ENCODE measurements at places on chromosomes 5 and 9. TPM values are rescaled to one million over a fixed set of nuclear protein-coding genes. Genes with fewer than 3 reads are reported as not detected.

DNA sequence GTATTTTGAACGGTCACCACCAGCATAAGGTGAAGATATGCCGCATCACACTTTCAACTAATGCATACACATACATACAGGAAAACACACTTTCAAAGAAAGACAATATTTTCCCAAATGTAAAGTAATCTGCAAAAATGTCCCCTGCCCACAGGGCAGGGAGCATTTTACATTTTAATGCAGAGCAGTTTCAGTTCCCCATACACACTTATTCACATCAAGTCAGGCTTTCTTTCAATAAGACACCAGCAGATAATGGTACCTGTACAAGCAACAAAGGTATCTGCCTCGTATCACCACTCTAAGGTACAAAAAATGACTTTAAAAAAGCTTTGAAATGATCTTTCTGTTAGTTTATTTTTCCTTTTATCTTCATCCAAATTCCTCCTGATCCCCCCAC is 247.1 kb upstream of the CCNG1 start:
- DNase-seq = no peak

DNA sequence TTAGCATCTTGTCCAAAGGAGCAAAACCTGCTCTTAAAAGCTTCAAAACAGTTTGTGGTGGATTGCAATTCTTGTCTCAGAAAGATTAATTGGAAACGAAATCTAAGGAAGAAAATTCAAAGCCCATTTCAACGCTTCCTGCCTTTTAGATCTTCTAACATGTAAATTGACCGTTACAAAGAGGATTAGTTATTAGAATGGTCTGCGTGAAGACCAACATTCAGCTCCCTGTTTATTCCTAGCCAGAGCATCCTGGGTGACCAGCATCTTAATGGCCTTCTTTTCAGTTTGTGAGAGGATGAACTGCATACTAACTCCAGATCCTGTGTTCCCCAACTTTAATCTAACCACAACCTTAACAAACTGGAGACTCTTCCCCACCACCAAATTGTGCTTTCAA is 109.9 kb upstream of the SLC1A3 start:
- no peak for DNase-seq

DNA sequence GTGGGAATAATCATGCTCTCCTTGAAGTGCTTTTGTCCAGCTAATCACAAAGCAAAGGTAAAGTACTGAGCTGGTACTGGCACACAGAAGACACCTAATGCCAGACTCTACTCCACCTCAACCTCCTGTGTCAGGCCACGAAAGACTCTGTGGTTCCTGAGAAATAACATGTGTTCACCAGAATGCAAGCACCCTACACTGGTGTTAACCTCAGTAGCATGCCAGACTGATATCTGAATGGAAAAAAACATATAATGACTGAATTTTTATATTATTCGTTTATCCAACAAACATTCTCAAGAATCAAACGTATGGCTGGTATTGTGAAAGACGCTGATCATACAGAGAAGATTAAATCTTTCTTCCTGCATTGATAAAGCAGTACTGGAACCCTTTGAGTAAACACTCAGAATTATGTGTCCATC is 97.1 kb upstream of the IFNE start:
- no peak for DNase-seq

DNA sequence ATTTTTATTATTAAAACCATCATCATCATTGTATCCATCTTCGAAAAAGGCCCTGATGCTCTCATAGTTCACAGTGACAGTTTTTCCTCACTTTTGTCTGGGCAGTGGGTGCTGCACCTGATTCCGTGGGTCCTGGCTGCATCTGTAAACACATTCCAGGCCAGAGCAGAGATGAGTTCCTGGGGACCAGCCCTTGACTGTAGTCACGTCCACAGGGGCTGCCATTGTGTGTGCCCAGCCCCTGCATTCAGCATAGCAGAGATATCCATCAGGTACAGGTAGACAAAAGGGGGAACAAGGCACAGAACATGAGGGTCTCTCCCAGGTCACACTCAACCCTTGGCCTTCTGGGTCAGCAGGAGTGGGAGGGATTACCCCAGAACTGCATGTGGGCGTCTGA is 189.0 kb downstream of the NR3C1 start:
- DNase-seq = no peak

PCDHGC5 gene
- total RNA-seq = 1.5 TPM

HAVCR1 gene
- total RNA-seq = 6.0 TPM

HSPB3 gene
- not detected for total RNA-seq

Data from Calu3 (cell line).